ENCODE measurements at places on chromosomes 13 and 19. TPM values are rescaled to one million over a fixed set of nuclear protein-coding genes. Genes with fewer than 3 reads are reported as not detected.

The C19orf67 gene
- not detected for total RNA-seq

The CPT1C gene
- total RNA-seq: 21.1 TPM

The ZIC2 gene
- 0.05 TPM for total RNA-seq

The TYROBP gene
- total RNA-seq: not detected

The SIAH3 gene
- 0.10 TPM for total RNA-seq

The PRTN3 gene
- not detected for total RNA-seq

The TLE2 gene
- not detected for total RNA-seq

The PDX1 gene
- not detected for total RNA-seq

The IL4I1 gene
- total RNA-seq: 12.5 TPM

The CPB2 gene
- not detected for total RNA-seq

The TNNI3 gene
- 0.42 TPM for total RNA-seq

The GNG8 gene
- total RNA-seq: not detected

The BEST2 gene
- total RNA-seq: not detected

The ERICH4 gene
- not detected for total RNA-seq

The TMEM59L gene
- total RNA-seq: not detected

The FXYD7 gene
- not detected for total RNA-seq

The ZNF878 gene
- 1.1 TPM for total RNA-seq

The LILRA5 gene
- total RNA-seq: not detected

The SLC35E1 gene
- 35.7 TPM for total RNA-seq

The CEACAM6 gene
- not detected for total RNA-seq

The HSPB6 gene
- 0.47 TPM for total RNA-seq

The SELENOV gene
- not detected for total RNA-seq

The SAFB2 gene
- total RNA-seq: 12.6 TPM

The HTR2A gene
- total RNA-seq: 0.02 TPM

The ZNF30 gene
- total RNA-seq: 3.5 TPM

The C19orf85 gene
- total RNA-seq: not detected

The MAMSTR gene
- 1.0 TPM for total RNA-seq

The C5AR1 gene
- total RNA-seq: 0.05 TPM

The TEX29 gene
- not detected for total RNA-seq

The CYP2F1 gene
- not detected for total RNA-seq

The RNF17 gene
- total RNA-seq: not detected

The CEBPA gene
- total RNA-seq: not detected

The SUPT5H gene
- total RNA-seq: 97.7 TPM

The PDE4C gene
- total RNA-seq: 0.15 TPM

The CCDC70 gene
- total RNA-seq: 0.34 TPM

The SPACA4 gene
- total RNA-seq: not detected

The FOSB gene
- 5.5 TPM for total RNA-seq

The CLEC17A gene
- not detected for total RNA-seq
